ENCODE measurements at places on chromosomes 7 and 10.

DNA sequence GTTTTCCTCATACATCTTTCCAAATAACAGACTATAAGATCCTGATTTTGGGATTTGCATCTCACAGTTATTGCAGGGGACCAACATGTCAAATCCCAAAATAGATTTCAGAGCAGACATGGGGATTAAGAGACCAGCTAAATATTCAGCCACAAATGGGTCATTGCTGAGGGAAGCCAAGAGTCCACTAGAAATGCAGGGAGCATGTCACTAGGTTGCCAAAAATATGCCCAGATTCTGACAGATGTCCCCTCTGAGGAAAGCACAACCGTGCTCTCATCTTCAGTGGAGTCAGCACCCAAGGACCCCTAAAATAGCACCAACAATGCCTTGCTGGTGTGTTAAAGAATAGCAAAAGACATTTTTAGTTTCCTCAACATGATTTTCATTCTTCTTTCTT is 56.2 kb upstream of the AGK start:
- H3K27ac ChIP-seq, result no peak overlapping the region
- no peak overlapping the region for H3K4me3 ChIP-seq
- no peaks in the 10 kb centered on the region for H3K36me3 ChIP-seq
- no peaks in the 10 kb centered on the region for H3K4me1 ChIP-seq
- DNase-seq, result no peak

DNA sequence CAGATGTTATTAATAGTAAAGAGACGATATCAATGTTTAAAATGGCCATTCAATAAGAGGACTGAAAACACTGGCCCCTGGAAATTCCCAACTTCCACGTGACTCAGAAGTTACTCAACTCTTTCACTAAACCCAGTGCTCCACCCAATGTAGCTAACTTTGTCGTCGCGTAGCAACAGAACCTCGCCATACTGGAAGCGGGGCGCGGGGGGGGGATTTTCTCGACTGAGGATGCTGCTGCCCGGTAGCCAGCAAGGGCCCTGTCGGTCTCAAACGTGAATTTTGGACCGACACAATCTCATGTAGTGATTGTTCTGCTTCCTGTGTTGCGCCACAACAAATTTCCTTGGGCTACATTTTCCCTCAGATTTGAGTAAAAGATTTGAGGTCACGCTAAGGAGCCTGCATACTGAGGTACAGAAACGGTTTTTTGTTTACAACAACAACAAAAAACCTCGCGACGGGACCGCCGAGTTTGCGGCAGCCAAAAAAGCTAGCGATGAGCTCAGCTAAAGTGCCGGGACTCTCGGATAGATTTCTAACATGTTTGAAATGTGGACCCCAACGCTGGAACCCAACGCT is 977 bp upstream of the SFR1 start:
- no peaks in the 10 kb centered on the region for H3K27me3 ChIP-seq
- H3K27ac ChIP-seq, result peak overlapping the region; percentile 100
- peak overlapping the region; percentile 97 for H3K4me3 ChIP-seq
- peak; percentile 81 for DNase-seq

DNA sequence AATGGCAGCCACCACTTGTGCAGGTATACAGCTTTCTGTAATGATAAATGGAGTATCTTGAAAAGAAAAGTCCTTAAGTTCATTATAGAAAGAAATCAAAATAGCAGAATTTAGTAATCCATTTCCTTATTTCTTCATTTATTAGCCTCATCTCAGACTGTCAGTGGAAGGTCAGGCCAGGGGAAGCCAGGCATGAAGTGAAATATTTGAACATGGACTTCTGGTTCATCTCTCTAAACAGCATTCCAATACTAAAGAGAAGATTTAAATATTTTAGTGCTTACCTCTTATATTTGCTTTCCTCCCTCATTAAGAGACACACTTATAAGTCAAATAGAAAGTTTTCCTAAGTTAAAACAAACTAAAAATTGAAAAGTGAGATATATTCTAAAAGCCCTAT is 26.8 kb downstream of the TRDMT1 start:
- no peaks in the 10 kb centered on the region for H3K36me3 ChIP-seq
- H3K4me1 ChIP-seq, result peaks cover 6% of the 10 kb centered on the region
- H3K4me3 ChIP-seq, result no peak overlapping the region
- no peak for DNase-seq
- H3K27ac ChIP-seq, result no peak overlapping the region

DNA sequence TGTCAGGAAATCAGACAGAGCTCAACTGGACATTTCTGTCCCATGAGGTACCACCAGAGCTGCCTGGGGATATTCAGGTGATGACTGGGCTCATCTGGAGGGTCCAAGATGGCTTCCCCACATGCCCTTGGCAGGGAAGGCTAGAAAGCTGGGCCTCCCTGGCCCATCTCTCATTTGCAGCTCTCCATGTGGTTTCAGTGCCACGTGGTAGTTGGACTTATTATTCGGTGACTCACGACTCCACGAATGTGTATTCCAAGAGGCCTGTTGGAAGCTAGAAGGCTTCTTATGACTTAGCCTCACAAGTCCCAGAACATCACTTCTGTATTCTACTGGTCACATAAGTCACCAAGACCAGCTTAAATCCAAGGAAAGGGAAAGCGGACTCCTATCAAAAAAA is 22.8 kb downstream of the NSMCE4A start:
- no peaks in the 10 kb centered on the region for H3K4me1 ChIP-seq
- H3K27ac ChIP-seq, result no peak overlapping the region
- H3K4me3 ChIP-seq, result no peak overlapping the region
- no peaks in the 10 kb centered on the region for H3K27me3 ChIP-seq
- DNase-seq, result no peak

- no peaks in the 10 kb centered on the region for H3K36me3 ChIP-seq
- no peak overlapping the region for H3K27ac ChIP-seq
Observed at GRCh38 chr10:77245953-77246352, 391.7 kb downstream of the KCNMA1 start.

Measured in CD8-positive, alpha-beta memory T cell (primary cell).